ENCODE measurements at places on chromosomes 6 and 20.

- no peak for DNase-seq
Observed at GRCh38 chr20:40768105-40768504, 79.1 kb upstream of the MAFB start.

DNA sequence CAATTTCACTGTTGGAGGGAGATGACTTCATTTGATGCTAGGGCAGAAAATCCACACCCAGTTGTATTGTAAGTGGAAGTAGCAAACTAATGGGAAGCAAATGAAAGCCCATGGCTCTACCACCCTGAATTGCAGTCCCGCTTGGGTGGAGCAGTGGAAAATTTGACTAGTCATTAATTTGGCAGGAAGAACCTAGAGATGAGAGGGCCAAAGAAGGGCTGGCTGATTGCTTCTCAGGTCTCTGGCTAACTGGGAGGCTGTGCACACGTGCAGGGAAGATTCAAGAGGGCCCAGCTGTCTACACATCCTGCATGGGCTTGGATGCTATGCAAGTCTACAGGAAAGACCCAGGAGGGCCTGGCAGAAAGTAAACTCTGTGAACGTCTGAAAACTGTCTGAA lies 466.2 kb downstream of the TFAP2A start:
- DNase-seq = no peak

DNA sequence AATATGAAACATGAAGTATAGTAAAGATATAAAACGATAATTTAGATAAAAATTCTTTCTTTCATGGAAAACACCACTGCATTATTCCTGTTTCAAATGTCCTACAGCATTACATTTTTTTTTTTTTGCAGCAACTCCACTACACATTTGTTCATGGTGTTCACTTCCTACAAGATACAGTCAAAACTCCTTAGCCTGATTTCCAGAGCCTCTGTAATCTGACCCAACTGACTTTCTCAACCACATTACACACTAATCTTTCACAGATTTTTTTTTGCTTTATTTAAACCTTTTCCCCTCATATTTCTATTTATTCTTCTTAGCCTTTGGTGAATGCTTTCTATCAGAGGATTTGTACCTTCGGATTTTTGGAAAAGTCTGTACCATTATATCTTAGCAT lies 176.5 kb upstream of the PDE7B start:
- no peak for DNase-seq

DNA sequence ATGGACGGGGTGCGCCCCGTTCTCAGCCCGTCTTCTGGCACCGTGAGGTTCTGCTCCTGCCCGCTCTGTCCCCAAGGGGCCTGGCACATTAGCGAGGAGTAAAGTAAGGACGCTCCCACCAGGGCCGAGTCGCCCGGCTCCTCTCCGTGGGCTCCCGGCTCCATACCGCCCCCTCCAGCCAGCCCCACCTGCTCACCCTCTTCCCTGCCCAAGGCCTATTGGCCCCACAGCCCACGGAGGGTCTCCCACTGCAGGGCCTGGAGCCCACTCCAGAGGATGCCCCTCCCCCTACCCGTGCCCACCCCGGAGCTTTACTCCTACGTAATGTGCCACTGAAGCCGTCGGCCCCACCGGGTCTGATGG lies 47.5 kb upstream of the CHRNA4 start:
- no peak for DNase-seq

GRCh38 chr6:140874066-140874465 lies 1258.7 kb upstream of the GJE1 start:
- DNase-seq = no peak

Measured in cortex of kidney (tissue), 1 donor.